NCI-H1105 (cell line): ENCODE measurements at places on chromosomes 5 and 9.

DNA sequence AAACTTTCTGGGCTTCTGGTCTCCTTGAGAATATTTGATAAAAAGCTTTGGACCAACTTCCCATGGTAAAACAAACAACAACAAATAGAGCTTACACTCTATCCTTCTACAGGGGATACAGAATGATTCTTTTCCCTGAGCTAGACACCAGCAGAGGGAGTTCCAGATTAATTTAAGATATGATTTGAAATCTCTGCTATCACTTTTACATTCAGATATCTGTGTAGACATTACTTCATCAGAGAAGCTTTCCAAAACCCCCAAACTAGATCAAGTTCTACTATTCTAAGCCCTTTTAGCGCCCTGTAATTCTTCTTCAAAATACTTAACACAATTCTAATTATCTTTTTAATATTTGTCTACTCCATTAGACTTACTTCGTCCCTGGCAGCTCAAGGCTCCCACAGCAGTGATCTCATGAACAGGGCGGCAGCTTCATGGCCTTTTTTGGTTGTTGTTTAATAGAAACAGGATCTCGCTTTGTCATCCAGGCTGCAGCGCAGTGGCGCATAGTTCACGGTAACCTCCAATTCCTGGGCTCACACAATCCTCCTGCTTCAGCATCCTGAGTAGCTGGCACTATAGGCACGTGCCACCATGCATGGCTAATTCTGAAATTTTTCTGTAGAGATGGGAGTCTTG lies 955 bp upstream of the GALNT12 start:
- DNase-seq: no peak

GRCh38 chr9:123537809-123538208 lies 181.8 kb downstream of the CRB2 start:
- DNase-seq: no peak

DNA sequence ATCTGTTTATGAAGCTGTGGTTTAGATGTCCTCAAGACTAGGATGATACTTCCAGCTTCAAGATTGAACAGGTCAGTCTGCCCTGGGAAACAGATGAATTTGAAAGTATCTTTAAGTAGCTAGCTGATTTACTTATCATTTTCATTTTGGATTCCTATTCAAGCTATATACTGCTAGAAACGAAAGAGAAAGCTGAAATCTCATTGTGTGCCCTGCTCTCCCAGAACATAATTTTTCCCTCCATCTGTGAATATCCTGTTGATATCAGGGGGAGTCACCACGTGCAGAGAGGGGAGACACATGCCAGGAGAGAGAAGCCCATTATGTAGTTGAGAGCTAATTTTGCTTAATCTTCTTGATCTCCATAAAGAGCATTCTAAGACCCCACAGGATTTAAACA lies 439.1 kb downstream of the NR2F1-AS1 start:
- no peak for DNase-seq

- DNase-seq: no peak
These were observed 37.2 kb upstream of the ADAMTS2 start for GRCh38 chr5:179382486-179382885.

DNA sequence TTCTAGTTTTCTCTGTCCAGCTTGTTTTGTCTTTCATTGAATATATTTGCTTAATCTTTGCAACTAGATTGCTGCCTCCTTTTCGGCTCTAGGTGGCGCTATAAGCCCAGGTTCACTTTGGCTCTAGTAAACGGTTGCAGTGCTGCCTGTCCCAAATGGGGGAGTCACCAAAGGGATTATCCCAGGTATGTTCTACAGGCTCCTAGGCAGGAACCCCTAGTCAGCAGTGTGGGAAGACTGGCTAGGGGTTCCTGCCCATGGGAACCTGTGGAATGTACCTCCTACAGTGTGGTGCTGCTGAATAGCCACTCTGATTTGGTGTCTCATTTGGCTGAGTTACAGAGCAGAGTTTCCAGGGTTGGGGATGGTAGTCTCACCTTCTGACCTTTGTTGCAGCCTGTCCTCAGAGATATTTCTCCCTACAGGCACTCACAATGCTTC lies 85.2 kb downstream of the ARSB start:
- no peak for DNase-seq

GRCh38 chr9:32350682-32351081 lies 33.8 kb upstream of the ACO1 start:
- peak; percentile 20 for DNase-seq

DNA sequence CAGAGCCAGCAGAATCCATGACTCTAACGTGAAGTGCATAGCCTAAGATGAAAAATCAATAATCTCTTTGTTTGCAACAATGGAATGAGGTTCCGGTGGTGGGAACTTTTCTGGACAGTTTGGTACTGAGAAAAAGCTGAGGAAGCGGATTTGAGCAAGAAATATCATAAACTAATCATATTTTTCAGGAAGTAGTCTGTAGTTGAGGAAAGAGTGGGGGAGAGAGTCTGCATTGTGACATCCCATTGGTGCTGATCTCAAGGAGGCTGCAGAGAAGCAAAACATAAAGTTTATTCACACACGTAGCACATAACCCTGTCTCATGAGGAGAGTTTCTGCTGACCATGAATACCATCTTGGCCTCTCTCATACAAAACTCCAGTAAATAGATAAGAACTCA lies 15.8 kb upstream of the FCHO2 start:
- no peak for DNase-seq

DNA sequence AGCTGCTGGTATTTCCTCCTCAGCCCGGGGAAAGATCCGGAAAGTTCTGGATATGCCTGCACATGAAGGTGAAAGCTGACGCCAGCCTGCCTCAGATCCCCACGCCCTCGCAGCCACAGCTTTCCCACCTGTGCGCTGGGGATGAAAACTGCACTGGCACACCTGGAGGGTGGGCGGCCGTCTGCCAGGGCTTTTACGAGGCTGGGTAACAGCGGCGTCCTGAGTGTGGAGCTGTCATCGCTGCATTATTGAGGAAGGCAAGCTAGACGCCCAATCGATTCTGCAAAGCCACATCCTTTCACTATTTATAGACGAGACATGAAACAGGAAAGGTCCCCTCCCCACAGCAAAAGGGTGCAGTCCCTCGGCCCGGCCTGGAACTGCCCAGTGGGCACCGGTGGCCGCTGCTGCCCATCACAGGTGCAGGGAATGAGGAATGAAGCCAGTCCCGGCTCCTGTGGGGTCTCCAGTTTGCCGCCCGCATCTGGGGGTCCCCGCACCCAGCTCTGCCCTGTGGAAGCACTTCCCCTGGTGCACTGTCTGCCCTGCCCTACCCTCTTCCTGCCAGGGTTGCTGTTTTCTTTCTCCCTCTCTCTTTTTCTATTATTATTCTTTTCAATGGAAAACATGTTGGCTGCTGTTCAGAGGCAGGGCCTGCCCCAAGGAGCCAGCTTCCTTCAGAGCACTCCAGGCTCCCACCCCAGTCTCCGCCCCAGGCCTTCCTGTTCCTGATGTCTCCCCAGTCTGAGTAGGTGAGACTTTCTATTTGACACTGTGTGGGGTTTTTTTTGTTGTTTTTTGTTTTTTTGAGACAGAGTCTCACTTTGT lies 7.0 kb downstream of the NOTCH1 start:
- DNase-seq: no peak

- no peak for DNase-seq
These were observed 32.5 kb downstream of the RASA1 start for GRCh38 chr5:87300176-87300575.

DNA sequence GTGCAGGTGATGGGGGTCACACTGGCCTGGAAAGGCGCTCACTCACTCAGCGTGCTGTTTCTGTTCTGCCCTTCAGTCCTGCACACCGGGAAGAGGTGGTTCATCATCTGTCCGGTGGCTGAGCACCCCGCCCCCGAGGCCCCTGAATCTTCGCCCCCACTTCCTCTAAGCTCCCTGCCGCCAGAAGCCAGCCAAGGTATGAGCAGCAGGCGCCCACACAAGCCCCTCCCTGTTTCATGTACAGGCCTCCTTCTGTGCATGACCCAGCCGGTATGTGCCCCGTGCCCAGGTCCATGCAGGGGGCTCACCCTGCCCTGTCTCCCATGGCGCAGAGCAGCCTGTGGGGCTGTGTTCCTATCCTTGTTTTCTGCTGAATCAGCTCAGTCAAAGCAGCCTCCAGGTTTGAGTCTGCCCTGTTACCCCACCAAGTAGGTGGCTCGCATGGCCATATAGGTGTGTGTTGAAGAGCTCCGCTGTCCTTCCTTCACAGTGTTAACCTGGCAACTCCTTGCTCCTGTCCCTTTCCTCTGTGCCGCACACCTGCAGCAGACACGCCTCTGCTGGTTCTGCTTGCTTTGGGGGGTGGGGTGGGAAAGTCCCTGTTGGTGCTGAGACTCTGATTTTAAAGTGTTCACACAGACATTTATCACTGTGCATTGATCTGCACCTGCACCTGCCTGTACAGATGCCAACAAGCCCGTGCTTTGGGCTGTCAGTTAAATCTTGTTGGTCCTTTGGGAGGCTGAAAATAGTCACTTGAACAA lies 84.8 kb downstream of the WNK2 start:
- DNase-seq: peak; percentile 95

GRCh38 chr9:105836936-105837660 lies 142.8 kb downstream of the TMEM38B start:
- no peak for DNase-seq

- DNase-seq: no peak
These were observed 164.8 kb downstream of the DEPDC1B start for GRCh38 chr5:60535198-60535597.

DNA sequence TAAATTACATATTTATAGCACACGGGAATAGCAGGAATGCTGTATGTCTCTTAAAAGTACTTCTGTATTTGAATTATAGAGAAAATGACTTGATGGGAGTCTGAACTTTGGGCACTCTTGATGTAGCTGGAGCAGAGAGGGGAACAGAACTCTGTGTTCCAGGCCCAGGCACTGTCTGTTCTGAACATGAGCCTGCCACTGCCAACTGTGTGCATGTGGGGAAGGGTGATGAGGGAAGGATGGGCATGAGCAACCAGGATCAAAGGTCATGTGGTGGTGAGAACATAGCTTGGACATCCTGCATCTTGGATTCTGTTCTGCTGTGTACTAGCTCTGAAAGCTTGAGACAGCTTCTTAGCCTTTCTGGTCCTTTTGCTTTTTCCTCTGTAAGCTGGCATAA lies 16.4 kb upstream of the ZBED3 start:
- DNase-seq: no peak

DNA sequence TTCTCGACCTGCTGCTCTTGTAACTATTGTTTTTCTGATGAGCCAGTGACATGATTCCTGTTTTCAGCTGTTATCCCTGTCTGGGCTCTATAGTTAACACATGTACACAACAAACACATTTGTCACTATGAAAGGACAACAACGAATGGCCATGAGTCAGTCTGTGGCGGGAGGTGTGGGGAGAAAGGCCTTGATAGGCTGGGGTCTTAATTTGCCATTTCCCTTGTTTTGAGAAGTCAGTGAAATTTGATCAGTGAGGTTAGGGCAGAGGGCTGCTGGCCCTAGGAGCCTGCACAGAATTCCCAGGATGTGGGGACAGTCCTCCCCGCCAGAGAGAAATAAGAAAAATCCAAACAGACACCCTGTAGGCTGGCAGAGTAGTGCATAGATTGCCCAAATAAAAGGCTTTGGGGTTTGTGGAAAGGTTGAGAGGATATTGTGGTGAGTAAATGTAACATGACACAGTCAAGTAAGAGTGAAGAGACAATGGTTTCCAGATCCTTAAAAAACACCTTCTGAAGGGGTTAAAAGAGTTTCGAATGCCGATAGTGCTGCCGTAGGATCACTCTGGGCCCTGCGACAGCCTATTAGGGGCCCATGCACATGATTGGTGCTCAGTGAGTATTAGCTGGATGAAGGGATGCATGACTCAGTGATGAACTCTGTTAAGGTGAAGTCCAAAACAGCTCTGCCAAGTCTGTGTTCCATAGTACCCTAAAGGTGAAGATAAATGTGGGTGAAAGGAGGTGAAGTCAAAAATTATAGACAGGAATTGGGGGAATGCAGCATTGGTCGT lies 110.9 kb upstream of the PRRC1 start:
- no peak for DNase-seq

DNA sequence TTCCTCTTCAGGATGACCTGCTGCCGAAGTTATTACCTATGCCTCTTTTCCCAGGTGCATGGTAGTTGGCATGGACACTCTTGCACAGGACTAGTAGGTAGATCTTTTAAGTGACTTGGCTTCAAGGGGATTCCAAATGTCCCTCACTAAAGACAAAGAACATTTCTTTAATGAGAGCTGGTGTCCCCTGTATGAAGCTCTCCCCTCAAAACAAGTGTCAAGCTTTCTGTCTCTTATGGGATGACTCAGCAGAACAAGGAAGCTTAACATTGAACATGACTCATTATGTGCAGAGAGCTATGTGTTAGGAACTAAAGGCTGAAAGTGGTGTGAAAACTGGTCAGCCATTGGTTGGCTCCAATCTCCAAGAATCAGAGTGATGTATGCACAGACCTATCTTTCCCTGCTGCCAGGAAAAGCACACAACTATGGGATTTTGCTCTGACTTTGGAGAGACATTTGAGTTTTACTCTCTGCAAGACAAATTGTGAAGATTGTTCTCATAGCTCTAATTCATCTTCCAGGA lies 120.5 kb downstream of the PRDM6 start:
- DNase-seq: no peak

DNA sequence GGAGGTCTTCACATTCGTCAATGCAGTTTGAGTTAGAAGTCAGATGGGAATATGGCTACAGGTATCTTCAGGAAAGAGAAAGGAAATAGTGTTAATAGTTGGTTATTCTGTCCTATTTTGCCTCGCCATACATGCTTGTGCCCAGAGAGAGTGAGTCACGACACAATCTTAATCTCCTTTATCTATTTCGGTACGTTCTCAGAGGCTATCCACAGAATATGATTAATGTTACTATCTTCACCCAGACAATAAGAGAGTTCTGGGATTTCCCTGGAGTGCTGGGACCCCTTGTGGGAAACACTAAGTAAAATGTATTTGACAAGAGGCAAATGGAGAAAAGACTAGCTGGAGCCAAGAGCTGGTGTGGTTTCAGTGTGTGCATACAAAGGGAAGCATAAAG lies 25.5 kb downstream of the MINAR2 start:
- DNase-seq: no peak

- DNase-seq: no peak
These were observed 226.3 kb downstream of the SMARCA2 start for GRCh38 chr9:2241461-2241835.

GRCh38 chr5:5622806-5623205 lies 200.3 kb downstream of the ICE1 start:
- DNase-seq: no peak

DNA sequence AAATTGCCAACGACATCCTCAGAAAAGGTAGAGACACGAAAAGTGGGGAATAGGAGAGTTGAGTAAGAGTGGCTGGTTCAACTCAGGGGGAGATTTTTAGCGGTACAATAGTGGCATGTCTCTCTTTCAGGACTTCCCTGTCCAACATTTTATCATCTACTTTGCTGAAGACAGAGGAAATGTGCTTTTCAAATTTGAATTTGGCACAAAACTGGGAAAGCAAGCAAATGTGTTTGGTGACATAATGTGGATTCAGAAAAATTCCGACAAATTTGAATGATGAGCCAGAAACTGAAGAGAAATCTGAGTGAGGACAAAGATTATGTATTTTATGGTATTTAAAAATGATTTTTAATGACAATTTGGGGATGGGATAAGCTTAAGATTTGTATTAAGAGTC lies 33.6 kb upstream of the ZNF608 start:
- DNase-seq: no peak
